ENCODE measurements at places on chromosomes 4 and X. TPM values are rescaled to one million over a fixed set of nuclear protein-coding genes. Genes with fewer than 3 reads are reported as not detected.

DNA sequence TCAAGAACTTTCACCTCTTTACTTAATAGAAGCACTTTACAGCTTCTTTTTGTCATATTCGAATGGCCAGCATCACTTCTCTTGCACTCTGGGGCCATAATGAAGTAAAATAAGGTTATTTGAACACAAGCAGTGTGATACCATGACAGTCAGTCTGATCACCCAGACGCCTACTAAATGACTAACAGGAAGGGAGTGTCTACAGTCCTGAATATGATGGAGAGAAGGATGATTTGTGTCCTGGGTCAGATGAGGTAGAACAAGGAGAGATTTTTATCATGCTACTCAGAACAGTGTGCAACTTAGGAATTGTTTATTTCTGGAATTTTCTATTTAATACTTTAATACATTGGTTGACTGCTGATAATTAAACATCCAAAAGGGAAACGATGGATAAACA is 284.2 kb upstream of the F9 start:
- no peaks in the 10 kb centered on the region for H3K36me3 ChIP-seq
- no peak overlapping the region for H3K27ac ChIP-seq
- no peak for DNase-seq
- H3K27me3 ChIP-seq = no peaks in the 10 kb centered on the region
- no peak overlapping the region for H3K4me3 ChIP-seq

DNA sequence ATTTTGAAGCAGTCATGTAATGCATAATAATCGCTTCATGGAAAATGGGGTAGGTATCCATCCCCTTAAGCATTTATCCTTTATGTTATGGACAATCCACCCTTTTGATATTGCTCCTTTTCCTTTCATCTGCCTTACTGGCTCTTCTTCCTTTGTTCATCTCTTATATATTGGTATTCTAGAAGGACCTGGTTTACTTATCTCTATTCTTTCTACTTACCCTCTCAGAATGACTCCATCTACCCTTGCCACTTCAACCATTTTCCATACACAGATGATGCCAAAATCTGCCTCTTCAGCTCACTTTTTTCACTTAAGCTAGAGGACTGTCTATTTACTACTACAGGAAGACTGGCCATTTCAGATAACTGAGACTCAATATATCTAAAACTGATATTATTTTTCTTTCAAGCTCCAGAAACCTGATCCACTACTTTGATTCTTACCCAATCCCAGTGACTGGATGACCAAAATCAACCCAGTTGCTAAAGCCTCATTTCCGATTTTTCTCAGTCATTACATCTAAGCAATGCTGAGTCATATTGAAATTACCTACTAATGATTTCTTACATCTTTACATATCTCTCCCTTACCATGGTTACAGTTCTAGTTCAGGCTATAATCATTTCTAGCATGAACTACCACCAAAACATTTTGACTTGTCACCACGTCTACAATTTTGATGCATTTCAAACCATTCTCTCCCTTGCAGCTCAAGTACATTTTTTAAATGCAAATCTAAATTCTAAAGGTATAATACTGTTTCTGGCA is 93.7 kb downstream of the FAAH2 start:
- no peaks in the 10 kb centered on the region for H3K4me1 ChIP-seq
- no peak overlapping the region for H3K4me3 ChIP-seq
- no peak for DNase-seq
- no peaks in the 10 kb centered on the region for H3K36me3 ChIP-seq

DNA sequence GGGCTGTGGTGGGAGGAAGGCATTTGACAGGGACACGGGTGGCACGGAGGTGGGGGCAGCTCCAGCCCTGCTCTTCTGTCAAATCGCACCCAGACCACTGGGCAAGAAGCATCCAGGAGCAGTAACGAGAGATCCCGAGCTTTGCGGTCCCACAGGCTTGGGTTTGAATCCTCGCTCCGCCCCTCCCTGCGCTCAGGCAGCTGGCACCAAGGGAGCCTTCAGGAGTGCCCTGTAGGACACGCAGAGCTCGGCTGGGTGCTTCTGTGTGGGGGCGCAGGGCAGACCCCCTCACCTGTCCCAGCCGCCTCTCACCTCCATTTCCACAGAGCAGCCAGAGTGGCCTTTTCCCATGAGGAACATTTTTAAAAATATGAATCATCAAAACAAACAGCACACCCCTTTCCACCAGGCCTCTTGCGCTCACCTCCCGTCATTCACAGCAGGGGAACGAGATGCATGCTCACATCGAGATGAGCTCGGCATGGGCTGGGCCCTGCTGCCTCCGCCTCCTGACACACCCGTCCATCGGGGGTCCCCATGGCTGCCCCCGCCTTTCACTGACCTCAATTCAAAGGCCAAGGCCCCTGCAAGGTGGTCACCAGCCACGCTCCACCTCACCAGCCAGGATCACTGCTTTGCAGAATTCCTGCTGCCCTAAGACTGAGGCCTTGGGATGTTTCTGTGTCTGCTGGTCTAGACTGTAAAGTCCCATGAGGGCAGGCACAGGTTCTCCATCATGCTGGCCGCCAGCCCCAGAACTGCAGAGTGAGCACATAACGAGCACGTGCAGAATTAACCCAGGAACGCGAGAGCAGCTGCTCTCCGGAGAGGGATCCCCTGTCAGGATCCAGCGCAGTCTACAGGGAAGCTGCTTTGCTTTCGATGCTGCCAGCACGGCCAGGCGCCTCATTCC is 52.7 kb downstream of the ACOX3 start:
- no peak overlapping the region for H3K27ac ChIP-seq
- no peak overlapping the region for H3K4me3 ChIP-seq
- H3K4me1 ChIP-seq = no peaks in the 10 kb centered on the region
- no peak for DNase-seq

The NIPAL1 gene
- 1.3 TPM for polyA plus RNA-seq
